ENCODE measurements at places on chromosomes 6 and 20.

DNA sequence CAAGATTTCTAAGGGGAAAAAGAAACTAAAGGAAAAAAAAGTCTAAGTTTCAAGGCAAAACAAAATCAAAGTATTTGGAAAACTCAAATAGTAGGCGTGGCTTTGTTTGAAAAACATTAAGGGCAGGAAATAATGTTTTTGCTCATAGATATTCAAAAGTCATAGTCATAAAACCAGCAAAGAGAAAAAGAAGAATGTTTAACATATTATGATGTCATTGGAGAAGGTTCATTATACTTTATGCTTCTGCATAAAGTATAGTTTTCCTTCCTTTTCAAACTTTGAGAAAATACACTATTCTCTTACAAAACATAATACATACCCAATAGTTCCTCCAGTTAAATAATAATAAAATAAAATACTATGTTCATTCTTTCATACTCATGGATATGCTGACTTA lies 13.7 kb downstream of the USP49 start:
- no peak for DNase-seq

DNA sequence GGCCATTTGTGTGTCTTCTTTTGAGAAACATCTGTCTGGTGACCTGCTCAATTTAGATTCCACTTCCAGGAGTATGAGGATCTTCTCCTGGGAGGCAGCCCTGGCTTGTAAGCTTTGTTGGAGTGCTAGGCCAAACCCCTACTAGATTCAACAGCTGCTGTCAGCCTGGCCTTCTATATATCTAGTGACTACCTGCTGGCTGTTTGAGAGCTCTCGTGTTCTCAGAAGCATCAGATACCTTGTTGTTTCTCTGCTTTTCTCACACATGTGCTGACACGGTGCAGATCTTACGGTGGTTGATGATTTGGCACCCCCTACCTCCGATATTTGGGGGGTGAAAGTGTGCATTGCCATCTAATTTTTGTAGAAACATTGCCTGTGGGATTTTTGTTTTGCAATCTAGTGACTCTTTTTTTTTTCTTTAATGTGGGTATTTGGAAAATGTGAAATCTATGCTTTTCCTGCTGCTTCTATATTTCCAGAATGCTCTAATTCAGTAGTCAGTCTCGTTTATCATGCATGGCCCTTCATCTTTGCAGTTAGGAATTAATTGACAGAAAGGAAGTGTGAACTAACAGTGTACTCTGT lies 4.7 kb downstream of the CCN2 start:
- DNase-seq: no peak

DNA sequence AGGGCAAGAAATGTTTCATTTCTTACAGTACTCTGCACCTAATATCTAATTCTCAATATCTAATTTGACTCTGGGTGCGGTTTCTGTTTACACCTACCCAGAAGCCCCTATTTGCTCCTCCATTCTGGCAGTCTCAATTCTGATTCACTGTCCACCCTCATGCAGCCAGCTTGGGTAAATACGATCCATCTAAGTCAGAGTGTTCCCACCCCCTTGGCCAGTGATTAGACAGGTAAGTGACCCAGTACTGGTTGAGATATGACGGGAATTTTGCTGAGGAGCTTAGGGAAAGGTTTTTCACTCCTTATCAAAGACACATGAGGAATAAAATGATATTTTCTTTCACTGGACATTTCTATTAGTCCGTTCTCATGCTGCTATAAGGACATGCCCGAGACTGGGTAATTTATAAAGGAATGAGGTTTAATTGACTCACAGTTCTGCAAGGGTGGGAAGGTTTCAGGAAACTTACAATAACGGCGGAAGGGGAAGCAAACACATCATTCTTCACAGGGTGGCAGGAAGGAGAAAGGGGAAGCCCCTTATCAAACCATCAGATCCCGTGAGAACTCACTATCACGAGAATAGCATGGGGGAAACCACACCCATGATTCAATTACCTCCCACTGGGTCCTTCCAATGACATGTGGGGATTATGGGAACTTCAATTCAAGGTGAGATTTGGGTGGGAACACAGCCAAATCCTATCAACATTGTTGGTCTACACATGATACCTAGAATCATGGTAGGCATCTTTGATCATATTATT lies 29.4 kb downstream of the GLO1 start:
- no peak for DNase-seq

DNA sequence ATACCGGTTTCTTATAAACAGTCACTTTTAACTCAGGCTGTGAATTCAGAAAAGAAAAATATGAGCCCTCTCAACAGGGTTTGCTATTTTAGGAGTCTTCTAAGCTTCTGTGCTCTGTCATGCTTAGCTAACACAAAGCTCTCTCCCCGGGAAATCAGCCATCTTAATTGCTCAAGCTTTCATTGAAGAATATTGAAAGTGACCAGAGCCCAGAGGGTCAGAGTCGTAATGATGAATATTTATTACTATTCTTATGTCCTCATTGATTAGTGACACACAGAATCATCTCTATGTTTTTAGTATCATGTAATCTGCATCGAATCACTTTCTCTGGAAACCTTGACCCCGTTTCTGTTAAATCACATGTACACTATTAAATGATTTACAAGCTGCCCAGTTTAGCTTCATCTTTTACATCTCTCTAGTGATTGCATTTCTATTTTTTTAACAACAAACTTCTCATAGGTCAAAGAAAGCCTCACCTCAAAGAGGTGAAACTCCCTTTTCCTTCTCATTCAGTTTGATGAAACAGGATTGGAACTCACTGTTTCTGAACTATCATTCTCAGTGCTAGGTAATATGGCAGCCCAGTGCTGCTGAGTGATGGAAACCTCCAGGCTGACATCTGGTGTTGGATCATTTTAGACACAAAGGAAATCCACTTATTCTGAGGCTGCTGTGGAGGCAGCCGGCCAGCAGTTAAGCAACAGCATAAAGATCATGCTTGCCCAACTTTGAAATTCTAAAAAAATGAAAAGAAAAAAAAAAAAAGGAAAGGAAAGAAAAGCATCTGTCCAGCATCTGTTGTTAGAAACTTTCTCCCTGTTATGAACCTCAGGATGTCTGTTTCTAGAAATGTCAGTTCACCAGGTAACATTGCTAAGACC lies 96.3 kb downstream of the RFPL4B start:
- no peak for DNase-seq

GRCh38 chr6:111894272-111894671 lies 21.0 kb upstream of the FYN start:
- DNase-seq: no peak

DNA sequence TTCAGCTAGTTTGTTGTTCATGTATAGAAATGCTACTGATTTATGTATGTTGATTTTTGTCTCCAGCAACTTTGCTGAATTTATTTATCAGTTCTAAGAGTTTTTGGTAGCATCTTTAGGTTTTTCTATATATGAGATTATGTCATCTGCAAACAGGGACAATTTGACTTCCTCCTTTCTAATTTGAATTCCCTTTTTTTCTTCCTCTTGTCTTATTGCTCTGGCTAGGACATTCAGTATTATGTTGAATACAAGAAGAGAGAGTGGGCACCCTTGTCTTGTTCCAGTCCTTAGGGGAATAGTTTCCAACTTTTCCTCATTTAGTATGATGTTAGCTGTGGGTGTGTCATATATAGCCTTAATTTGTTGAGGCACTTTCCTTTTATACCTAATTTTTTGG lies 58.2 kb downstream of the CDH26 start:
- no peak for DNase-seq

- DNase-seq: no peak
Measured at GRCh38 chr6:41917528-41917927, 3.4 kb downstream of the MED20 start.

DNA sequence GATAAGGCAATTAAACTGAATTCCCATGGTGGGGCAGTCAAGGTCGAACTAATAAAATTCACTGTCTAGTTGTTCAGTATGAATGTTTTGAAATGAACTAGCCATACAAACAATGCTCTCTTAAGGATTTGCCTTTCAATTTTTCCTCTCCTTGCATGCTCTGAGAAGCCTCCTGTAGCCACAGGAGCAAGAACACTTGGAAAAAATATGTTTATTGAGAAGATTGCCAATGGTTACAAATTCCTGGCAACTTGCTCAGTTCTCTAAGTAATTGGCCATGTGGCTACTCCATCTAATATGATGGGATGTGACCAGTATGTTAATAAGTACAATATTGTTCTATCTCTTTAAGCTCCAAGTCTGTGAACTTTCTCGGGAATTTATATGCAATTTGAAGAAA lies 49.4 kb downstream of the FUT9 start:
- DNase-seq: no peak

GRCh38 chr6:11288065-11288464 lies 55.6 kb upstream of the NEDD9 start:
- no peak for DNase-seq

DNA sequence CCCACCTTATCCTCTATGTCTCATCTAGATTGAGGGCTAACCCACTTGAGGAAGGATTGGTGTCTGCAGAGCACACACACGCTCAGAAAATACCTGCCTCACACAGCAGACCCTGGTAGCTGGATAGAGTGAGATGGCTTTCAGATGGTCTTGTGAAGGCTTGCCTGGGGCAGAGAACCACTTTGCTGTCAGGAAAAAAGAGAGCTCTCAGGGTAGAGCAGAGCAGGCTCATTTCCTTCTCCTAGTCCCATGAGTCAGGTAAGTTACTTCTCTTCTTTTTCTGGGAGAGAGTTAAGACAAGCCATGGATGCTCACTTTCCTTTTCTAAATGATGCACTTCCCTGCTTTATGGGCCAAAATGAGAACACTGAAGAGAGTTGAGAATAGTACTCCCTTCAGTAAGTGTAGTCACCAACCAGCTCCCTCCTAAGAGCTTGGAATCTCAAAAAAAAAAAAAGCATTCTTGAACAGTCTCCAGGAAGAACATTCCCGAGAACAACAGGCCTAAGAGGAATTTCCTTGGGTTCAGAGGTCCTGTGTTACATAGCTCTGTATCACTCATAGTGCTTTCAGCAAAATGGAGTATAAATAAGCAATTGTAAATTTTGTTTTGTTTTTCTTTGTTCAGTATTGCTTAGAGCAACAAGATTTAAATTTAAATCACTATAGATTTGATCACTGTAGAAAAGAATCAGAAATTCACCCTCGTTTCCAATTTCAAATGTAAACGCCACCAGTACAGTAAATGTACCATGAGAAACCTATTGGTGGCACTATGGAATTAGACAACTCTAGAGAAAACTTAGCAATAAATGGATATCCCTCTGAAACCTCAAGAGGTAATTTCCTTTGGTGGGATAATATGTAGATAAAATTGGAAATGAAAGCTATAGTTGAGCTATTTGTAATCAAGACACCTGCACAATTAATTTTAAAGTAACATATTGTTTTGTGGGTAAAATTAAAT lies 530.3 kb downstream of the RFPL4B start:
- no peak for DNase-seq

DNA sequence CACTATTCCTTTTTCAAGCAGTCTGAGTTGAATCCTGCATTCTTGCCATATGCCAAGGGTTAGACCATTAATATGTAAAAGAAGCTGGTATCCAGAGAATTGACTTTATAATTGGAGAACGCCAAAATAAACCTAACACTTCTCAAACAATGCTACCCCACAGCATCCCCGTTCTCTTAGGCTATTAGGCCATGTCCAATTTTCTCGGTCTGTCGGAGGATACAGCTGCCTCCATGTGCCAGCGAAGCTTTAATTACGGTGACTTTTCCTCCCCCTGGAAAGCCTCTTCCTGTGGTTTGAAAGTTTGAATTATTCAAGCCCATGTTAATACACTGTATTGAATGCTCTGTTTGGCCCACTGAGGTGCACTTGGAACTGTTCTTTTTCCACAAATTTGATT lies 60.5 kb downstream of the HS3ST5 start:
- no peak for DNase-seq

DNA sequence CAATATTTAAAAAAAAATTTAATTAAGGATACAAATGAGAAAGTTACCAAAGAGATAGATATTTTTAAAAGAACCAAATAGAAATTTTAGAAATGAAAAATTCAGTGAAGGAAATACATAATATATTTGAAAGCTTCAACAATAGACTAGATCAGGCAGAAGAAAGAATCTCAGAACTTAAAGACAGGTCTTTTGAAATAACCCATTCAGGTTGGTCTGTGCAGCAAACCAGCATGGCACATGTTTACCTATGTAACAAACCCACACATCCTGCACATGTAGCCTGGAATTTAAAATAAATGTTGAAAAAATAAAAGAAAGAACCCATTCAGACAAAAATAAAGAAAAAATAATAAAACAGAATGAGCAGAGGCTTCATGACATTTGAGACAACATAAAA lies 221.1 kb upstream of the ID4 start:
- no peak for DNase-seq

DNA sequence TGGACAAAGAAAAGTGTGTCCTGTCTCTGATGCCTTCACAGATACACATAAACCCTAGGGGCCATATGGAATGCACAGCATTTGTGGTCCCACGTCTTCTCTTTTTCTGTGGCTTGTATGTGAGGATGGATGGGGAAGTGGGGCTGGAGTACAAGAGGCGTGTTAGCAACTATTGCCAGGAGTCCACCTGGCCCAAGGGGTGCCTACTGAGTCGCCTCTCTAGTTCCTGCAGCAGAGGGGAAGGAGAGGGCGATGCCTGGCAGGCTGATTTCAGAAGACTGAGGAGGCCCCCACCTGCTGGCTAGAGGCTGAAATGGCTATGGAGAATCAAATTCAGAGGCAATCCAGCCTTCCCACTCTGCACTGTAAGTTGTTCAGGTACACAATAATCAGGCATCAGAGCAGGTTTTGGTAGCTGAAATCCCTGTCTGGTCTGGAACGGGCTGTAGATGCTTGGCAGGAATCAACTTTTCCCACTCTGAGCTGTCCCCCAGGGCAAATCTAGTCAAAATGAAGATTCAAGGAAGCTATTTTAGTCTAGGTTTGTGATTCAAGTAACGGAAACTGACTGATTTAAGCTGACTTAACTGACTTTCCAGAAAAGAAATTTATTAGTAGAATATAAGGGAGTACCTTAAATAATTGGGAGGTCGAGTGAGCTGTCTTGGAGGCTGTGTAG lies 14.9 kb upstream of the PPARD start:
- peak; percentile 76 for DNase-seq

- no peak for DNase-seq
Measured at GRCh38 chr6:130896249-130896648, 69.0 kb downstream of the SMLR1 start.

GRCh38 chr6:37515712-37516075 lies 16.0 kb upstream of the CCDC167 start:
- peak; percentile 59 for DNase-seq

- DNase-seq: no peak
Measured at GRCh38 chr20:32006053-32006452, 4.2 kb upstream of the CCM2L start.

DNA sequence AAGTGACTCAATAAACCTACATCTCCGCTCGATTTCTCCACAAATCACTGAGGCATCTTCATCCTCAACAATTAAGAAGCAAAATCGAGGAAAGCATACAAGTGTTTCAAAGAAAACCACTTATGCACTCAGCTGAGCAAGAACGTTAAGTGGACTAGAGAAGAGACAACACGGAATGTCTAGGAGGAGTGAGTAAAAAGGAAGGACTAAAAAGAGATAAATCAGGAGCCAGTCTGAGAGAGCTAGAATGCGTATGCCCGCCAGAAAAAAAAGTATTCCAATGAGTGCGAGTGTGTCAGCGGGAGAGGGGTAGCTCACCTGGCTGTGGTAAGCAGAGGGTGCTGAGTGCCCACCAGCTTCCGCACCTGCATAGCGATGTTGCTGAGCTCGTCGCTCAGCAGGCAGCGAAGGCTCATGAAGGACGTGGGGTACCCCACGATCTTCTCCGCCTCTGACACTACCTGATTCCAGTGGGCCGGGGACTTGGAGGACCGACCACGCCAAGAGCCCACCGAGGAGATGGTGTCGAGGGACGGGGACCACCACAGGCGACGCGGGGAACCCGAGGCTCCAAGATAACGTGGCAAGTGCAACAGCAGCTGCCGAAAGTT lies 587 bp downstream of the PDSS2 start:
- no peak for DNase-seq

GRCh38 chr20:57964011-57964862 lies 254.4 kb upstream of the PMEPA1 start:
- DNase-seq: no peak
